ENCODE measurements at places on chromosomes 4 and X.

- DNase-seq, result no peak
Observed at GRCh38 chrX:52261125-52261462, 76.4 kb downstream of the MAGED4 start.

- no peak for DNase-seq
Observed at GRCh38 chr4:145484225-145484846, 2.7 kb downstream of the SMAD1 start.

GRCh38 chrX:86830685-86831084, 682.4 kb downstream of the DACH2 start:
- DNase-seq, result no peak

DNA sequence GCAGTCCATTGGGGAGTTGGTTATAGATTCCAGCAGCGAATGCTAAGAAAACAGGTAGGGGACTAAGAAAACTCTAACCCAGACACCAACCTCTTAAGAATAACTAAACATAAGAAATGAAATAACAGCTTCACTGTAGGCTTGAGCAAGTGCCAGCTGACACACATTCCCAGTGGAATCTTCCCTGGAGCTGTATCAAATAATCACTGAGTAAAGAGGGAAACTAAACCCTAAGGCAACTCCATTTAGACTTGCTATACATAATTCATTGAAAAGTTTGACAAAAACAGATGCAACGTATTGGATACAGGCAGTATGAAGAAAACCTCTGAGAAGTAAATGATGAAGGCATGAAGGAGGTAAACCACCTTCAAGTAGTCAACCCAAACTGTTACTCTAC, 293.5 kb downstream of the OPHN1 start:
- no peak for DNase-seq

- no peak for DNase-seq
Observed at GRCh38 chrX:108186811-108187210, 95.2 kb downstream of the ATG4A start.

DNA sequence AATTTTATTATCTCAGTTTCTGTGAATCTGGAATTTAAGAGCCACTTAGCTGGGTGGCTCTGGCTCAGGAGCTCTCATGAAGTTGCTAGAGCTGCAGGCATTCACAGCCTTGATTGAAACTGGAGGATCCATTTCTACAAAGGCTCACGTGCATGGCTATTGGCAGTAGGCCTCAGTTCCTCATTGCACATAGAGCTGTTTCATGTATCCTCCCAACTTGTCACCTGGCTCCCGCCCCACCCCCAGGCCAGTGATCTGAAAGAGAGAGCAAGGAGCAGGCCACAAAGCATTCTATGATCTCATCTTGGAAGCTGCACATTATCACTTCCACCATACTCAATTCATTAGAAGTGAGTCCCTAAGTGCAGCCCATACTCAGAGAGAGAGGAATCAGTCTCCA, 18.5 kb upstream of the AP1AR start:
- no peak for DNase-seq

- DNase-seq, result no peak
Observed at GRCh38 chr4:7132730-7133582, 59.4 kb upstream of the SORCS2 start.

DNA sequence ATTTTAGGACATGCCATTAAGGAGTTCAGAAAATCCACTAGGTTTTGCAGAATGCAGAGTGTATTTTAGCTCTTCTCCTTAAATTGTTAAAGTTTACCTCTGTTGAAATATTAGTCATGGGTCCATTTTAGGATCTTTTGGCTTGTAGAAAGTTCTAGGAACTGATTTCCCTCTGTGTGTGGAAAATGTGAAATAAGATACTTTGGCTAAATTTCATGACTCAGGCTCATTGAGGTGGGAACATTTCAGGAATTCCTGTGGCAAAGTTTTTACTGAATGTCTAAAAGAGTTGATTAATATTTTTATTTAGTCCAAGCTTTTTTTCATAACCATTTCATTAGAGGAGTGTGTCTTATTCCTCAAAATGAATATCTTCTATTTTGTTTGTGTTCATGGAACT, 7.0 kb downstream of the FHIP1A start:
- no peak for DNase-seq

GRCh38 chr4:32485956-32486355, 1765.8 kb downstream of the PCDH7 start:
- DNase-seq, result no peak

DNA sequence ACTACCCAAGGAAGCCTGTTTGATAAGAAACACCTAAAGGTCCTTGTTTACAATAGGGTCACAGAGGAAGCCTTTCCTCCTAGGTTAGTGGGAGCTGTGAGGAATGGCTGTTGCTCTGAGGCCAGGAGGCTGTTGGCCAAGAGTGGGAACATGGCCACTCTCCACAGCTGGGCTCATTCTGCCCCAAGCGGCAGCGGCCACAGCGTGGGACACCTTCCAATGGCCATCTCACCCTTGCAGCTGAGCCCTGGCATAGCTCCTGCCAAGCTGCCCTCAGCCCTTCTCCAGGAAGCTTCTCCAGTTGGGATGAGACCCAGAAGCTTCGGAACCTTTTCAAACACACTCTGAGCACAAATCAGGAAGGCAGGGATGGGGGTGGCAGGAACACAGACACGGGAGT, 111.8 kb upstream of the MAP3K15 start:
- no peak for DNase-seq

- no peak for DNase-seq
Observed at GRCh38 chr4:177308125-177308524, 1.5 kb upstream of the NEIL3 start.

DNA sequence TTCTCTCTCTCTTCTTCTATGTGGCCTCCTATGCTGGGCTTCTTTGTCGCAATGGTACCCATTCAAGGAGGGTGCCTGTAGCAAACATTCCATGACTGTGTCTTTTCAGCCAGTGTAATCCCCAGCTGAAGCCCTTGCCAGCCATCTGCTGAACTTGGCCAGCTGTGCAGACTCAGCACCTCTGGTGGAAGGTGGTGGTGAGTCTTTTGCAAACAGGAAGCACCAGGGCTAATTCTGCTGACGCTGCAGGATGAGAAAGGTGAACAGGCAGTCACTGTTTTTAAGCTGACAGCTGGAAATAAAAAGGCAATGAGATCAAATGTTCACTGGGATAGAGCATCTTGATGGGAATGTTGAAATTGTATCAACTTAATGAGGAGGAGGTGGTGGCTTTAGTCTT, 298.7 kb upstream of the CLNK start:
- no peak for DNase-seq

DNA sequence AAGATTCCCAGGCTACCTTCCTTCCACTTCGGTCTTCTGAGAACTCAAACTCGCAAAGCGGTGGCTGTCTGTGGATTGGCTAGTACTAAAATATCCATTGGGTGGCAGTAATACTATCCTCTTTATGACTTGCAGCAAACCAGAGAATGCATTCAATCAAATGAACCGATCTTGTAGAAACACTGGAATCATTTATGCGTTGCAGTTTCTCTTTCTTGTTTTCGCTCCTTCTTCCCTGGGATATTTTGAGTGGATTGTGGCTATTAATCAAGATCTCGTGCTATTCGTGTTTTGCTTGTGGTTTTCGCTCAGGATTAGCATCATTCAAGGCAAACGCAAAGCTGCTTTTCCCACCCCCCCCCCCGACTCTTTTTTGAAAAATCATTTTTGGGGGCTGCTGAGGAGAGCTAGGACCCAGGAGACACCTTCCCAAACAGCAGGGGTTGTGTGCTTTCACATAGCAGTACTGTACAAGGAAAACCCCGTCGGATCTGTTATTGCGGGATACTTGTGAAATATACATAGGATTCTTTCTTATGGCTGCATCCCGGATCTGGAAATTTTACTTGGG, at the start of gene IL1RAPL1:
TSS of gene IL1RAPL1 (plus strand) at position 466 of the 571 bp plus-strand sequence.
- DNase-seq, result no peak

- DNase-seq, result no peak
Observed at GRCh38 chr4:143292858-143293257, 43.8 kb upstream of the GAB1 start.

DNA sequence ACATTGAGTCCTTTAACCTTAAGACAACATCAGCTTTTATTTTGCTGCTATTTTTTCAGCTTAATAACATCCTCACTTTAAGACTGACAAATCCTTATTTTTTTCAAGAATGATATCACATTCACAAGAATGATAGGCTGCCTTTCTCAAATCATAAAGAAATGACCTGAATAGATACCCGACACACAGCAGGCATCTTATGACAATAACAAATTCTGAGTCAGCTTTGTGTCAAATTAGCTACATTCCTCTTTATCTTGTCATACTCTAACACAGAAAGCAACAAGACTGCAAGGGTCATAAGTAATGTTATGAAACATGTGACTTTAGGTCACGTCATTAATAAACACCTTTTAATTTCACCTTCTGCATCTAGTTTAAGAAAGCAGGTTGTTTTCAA, 2387.6 kb downstream of the PCDH7 start:
- no peak for DNase-seq

DNA sequence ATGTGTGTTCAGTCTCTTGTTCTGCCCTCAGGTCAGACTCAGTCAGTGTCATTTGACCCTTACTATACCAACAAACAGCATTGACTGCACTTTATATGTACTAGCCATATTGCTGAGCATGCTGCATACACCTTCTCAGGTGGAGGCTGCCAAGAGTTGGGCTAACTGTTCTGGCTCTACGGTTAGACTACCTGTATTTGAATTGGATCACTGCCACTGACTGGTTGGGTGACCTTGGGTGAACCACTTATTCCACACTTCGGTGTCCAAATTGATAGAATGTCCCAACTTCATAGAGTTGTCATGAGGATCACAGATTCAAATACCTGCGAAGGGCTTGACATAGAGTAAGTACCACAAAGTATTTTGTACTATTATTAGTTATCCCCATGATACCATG, 91.2 kb upstream of the GPR50 start:
- DNase-seq, result no peak

DNA sequence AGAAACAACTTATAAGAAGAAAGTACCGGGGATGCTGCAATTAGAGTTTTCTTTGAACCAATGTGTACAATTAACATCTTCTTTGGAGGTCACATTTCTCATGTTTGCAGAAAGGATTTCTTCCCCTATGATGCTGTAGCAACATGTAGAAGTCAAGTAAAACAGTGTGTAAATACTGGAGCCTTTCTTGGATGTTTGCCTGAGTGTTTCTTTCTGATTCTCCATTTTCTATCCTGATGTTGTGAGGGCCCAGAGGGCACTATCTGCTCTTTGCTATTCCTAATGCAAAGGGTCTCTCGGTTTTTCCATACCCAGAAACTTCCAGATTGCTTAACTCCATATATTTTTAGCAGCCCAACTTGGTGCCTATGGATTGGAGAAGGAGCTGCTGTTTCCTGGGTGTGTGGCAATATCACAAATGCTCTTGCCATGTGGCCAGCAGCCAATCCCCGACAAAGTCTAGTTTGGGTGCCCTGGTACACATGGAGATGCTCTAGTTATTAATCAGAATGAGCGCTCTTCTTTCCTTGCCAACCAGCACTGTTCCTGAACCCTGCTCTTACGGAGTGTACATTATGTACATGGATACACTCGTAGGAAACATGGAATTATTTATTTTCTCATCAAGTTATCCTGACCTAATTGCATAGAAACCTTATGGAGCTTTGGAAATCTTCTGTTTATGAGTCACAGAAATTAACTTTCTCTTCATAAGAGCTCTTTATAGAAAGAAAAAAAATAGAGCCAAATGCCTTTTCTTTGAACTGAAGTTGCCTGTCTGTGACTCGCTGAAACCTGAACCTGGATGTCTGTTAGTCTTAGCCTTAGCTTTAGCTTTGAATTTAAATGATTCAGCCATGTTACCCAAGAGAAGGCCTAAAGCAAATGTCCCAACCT, 67.0 kb upstream of the GPC4 start:
- DNase-seq, result no peak

GRCh38 chr4:7324651-7325121, 110.0 kb downstream of the PSAPL1 start:
- DNase-seq, result no peak

DNA sequence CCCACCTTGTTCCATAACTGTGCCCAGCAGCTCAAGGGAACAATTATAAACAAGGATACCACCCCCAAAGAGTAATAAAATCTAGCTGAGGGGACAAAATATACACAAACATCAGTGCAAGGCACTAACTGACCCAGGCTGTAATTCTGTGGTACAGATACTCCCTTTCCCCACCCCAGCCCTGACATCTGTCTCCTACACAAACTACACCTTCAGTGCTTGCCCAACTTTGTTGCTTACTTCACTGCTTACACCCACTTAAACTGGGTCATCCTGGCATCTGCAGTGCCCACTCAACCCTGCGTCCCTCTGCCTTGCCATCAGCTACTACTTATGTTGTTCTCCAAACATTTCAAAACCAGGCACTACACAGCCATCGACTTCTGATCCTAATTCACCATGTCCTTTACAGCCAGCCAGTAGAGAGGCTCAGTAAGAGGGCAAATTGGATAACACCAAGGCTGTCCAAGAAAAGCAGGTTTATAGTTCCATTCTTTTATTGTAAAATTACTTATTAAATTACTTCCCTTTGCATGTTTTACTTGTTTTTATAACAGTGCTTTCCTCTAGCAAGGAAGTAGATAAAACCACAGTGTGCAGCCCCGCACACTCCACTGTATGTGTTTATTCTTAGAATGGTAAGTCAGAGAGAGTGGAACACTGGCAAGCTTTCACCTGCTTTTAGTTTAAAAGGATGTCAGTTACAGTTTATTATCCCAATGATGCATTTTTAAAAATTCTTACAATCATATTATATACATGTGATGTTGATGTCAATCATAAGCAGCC, 149.6 kb downstream of the INPP4B start:
- no peak for DNase-seq

Measured in right renal cortex interstitium (tissue), 3 donors.